ENCODE measurements at places on chromosomes 7 and 10.

- no peak for DNase-seq
Observed at GRCh38 chr10:45657033-45657926, 15.3 kb downstream of the ZFAND4 start.

GRCh38 chr7:128693373-128694015 lies 21.4 kb downstream of the GARIN1A start:
- DNase-seq: no peak

DNA sequence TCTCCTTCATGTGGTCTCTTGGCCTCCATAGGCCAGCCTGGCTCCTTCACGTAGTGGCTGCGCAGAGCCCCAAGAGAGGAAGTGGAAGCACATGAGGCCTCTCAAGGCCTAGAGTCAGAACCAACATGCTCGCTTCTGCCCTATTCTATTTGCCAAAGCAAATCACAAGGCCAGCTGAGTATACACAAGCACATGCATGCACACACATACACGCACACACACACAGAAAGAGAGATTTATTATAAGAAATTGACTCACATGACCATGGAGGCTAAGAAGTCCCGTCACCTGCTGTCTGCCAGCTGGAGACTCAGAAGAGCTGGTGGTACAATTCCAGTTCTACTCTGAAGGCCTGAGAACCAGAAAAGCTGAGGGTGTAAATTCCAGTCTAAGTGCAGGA lies 64.3 kb upstream of the NRP1 start:
- DNase-seq: no peak

- DNase-seq: no peak
Observed at GRCh38 chr7:7786595-7786994, 68.2 kb upstream of the RPA3 start.

DNA sequence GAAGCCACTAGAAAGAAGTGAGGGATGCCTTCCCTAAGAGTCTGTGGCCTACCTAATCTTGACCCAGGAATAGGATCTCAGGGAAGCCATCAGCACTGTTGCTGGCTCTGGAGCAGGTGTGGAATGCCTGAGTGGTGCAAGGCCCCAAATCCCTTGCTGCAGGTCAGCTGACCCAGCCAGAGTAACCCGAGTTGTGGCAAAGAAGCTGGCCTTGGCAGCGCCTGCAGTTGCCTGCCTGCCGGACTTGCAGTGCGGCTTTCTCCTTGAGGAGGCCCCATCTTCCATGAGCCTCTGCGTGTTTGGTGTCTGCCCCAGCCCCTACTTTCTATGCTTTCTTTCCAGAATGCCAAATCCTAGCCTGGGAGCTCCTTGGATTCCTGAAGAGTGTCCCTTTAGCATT lies 5.8 kb downstream of the KIAA1217 start:
- no peak for DNase-seq

DNA sequence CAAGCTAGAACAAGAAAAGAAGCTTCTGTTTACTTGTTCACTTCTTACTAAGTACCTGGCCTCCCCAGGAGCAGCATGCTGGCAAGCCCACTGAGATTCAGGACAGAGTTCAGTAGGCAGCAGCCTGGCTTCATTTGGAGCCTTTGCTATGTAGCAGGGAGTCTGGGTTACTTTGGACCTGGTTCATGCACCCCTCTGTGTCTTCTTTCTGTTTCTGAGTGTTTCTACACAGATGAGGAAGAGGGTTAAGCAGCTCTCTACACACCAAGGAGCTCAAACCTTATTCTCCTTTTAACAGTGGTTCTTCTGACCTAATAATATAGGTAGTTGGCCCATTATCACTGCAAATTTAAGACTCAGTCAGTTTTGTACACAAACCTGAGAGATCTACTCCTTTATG lies 152.9 kb downstream of the ARID5B start:
- no peak for DNase-seq

DNA sequence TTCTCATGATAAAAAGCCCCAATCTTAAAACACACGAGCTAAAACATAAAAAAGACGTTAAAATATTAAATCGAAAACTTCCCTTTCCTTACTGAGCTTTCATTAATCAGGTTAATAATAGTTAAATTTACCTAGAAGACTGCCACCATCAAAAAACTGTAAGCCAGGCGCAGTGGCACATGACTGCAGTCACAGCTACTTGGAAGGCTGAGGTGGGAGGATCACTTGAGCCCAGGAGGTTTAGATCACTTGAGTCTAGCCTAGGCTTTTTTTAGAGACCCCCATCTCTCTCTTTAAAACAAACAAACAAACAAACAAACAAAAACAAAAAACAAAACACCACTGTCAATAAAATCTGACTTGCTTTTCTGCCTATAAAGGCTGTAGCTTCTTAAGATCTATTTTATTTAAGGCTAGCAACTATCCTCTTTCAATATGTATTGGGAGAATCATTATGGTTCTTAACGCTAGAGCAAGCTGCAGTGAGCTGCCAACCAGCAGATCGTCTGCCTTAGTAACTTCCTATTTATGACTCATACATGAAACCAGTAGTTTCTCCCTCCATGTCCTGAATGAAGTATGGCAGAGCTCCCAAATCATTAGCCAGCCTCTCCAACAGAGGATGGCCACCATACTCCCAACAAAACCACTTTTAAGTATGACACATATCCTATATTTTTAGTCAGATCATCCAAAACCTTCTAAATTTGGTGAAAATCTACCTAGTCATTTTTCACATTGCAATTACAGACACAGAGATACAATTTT lies 163.7 kb downstream of the SRPK2 start:
- DNase-seq: no peak

- DNase-seq: no peak
Observed at GRCh38 chr10:78964952-78965633, 103.7 kb upstream of the ZMIZ1 start.

- no peak for DNase-seq
Observed at GRCh38 chr10:104080762-104081161, 4.9 kb downstream of the COL17A1 start.
